ENCODE measurements at places on chromosomes 11 and 22.

- no peak for DNase-seq
These were observed 20.6 kb upstream of the SYT7 start for GRCh38 chr11:61601512-61601911.

- no peak for DNase-seq
These were observed 421.6 kb downstream of the METTL15 start for GRCh38 chr11:28529540-28530410.

DNA sequence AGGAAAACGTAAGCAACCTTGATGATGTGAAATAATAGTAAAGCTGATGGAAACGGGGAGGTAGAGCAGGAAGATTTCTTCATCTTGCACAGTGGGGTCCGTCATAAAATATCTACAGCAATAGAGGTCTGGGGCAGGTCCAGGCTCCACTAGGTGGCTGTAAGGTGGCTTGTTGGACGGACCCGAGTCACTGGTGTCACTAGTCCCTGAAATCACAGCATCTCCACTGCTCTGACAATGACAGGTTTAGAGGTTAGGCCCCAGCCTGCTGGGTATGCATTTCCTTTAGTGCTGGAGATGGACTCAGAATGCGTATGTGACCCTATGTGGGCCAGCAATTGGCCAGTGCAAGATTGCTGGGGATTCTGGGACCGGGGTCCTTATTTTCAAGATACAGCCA, 25.2 kb upstream of the CLDN5 start:
- no peak for DNase-seq

- DNase-seq: no peak
These were observed 10.3 kb downstream of the PARVG start for GRCh38 chr22:44191036-44191454.

GRCh38 chr11:128738942-128739341, 45.1 kb downstream of the FLI1 start:
- peak; percentile 94 for DNase-seq

DNA sequence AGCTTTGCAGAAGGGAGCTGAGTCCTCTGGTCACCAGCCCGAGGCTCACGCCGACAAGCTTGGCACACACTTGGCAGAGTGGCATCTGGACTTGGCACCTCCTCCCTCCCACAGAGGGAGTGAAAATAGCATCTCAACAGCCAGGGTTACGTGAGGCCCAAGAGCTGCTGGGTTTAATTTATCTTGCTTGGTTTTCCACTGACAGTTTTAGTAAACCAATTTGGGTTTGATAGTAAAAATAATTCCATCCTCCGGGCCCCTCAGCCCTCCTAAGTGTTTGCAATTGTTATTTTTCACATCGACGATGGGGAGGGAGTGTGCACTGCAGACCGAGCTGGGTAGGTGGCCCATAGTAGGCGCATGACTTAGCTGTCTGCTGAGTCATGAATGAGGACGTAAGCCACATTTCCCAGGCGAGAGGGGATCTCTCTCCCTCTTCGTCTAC, 107.6 kb upstream of the ASPHD2 start:
- DNase-seq: no peak

DNA sequence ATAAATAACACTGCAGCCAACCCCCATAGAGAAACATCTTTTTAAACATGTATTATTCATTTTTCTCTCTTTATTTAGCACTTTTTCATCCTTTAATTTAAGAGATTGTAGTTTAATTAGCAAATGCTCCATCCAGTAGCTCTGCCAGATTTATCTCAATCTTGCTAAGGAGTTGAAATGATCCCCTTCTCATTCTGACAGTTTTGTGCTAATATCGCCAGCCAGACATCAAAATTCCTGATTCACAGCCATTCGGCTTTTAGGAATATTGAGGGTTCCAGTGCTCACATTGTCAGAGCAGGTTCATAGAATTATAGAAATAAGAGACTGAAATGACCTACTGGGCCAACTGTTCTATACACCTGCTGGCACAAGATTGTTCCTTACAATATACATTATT, 77.8 kb downstream of the CASP12 start:
- DNase-seq: no peak

DNA sequence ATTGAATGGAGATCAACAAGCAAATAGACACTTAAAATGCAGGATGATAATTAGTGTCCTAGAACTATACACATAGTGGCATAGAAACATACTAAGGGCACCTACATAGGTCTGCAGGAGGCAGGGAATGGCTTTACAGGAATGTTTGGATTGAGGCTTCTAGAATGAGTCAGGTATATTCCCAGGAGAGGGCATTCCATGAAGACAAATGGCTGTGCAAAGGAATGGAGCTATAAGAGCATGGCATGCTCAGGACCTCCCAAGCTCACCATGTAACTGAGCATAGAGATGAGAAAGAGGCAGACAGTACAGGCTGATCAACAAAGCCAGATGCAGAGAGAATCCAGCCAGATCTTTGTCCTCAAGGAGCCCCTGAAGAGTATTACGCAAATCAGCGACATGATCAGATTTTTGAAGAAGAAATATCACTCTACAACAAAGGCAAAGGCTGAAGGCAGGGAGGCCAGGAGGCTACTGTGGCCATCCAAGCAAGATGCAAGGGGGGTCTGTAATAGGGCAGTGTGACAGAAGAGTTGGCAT, 211.1 kb upstream of the MTNR1B start:
- no peak for DNase-seq

DNA sequence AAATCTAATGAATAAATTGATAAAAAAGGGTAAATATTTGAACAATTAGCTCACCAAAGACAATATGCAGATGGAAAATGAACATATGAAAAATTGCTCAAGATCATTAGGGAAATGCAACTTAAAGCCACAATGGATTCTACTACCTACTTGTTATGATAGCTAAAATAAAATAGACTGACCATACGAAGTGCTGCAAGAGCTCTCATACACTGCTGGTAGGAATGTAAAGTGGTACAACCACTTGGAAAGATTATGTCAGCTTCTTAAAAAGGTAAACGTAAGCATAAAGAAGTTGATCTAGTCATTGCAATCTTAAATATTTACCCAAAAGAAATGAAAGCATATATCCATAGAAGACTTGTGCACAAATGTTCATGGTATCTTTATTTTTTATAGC, 504.2 kb upstream of the ARHGAP42 start:
- DNase-seq: no peak

GRCh38 chr22:43561415-43562178, 149.8 kb downstream of the MPPED1 start:
- no peak for DNase-seq

DNA sequence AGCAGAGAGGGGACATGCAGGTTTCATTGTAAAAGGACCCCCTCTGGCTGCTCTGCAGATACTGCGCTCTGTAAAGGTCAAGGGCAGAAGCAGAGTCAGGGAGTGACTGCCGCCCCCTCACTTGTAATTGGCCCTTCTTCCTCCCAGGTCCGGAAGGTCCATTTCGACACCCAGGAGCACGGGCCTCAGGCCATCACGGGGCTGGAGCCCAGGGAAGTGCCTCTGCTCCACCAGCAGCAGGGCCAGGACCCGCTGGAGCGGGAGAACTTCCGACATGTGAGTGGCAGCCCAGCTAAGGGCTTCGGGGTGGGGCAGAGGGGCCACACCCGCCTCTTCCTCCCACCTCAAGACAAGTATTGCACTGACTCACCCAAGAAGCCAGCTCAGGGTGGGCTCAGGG, 24.0 kb upstream of the LRRC10B start:
- DNase-seq: no peak

- DNase-seq: peak; percentile 35
These were observed 38.5 kb upstream of the FJX1 start for GRCh38 chr11:35579557-35580396.

- no peak for DNase-seq
These were observed 47.1 kb downstream of the SLC22A12 start for GRCh38 chr11:64638018-64638665.

DNA sequence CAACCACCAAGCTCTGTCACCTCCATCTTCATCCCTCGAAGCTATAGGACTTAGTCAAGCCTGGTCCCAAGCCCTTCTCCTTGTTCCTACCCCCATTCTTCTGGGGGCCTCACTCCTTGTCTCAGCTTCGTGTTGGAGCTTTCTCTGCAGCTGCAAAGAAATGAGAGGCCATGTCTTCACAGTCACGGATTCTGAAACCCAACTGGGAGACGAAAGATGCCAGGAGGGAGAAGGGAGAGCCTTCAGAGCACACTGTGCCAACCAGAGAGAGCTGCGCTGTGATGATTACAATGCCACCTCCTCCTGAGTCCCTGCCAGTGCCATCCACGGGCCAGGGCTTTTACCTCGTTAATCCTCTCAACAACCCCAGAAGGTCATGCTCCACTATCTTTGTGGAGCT, 469.3 kb downstream of the TBC1D22A start:
- DNase-seq: no peak

DNA sequence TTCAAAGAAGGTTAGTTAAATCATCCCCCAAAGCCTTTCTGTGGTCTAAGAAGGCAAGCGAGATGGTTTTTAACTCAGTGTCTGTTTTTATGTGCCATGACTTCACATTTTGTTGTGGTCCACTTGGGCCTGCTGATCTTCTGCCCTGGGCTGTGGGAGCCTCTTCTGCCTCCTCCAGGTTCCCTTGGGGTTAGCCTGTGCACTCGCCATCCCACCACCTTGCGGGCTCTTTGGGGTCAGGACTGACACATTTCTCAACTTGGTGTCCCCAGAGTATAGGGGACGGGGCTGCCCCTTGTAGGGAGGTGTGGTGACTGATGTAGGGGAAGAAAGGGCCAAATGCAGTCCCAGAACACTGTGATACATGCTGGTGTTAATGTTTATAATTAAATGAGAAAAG, 207.0 kb downstream of the TBC1D22A start:
- DNase-seq: no peak

DNA sequence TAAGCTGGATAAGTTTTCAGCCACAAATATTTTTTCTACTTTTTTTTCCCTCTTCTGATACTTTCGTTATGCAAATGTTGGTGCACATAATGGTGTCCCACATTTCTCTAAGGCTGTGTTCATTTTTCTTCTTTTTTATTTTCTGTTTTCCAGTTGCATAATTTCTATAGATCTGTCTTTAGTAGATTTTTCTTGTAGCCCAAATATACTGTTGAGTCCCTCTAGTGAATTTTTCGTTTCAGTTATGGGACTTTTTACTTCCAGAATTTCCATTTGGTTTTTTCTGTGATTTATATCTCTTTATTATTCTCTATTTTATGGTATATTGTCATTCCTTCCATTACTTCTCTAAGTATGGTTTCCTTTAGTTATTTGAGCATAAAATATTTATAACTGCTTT, 72.0 kb downstream of the SWAP70 start:
- DNase-seq: no peak

- DNase-seq: no peak
These were observed 21.2 kb upstream of the BLID start for GRCh38 chr11:122137078-122137793.

GRCh38 chr11:66437979-66438503, 607 bp downstream of the MRPL11 start:
- DNase-seq: no peak

DNA sequence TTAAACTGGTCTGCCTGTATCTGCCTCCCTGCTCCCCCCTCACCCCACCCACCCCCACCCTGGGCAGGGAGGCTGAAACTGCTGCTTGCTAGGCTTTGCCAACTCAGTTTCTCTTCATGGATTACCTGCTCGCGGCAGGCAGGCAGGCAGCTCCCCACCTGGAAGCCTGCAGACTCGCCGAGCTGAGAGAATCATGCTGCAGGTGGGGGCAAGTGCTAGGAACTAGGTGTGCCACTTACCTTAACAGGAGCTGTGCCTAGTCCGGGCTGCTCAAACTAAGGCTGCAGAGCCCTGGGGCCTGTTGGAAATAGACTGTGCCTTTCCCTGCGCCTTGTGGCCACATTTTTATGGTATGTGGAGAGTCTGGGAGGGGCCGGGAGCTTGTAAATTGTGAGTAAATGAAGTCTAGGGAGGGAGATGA, 30.3 kb downstream of the MARK2 start:
- no peak for DNase-seq

- no peak for DNase-seq
These were observed 33.2 kb downstream of the RAB39A start for GRCh38 chr11:107961480-107961879.

DNA sequence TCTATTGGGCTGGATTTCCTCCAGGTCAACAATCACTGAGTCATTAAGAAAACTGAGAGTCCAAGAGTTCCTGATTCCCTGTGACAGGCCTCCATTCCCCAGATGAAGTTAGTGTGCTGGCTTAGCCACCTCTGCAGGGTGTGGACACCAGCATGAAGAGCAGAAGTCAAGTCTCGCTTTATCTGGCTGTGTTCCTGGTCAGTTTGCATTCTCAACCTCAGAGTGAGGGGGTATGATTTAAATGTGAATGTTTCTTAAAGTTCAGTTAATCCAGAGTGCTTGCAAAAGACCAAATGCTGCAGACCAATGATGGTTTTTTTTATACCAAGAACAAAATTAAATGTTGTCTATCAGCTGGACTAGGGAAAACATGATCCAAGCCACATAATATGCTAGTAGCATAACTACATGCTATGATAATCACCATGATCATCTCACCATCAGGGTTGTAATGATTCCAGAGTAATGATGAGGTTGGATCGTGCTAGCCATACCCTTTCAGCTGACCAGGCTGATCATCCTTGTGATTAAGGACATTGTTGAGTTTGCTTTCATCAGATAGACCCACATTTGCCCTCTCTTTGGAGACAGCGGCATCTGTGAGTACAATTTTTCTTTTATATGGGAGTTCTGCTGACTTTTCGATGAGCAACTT, 145.8 kb upstream of the ARHGAP20 start:
- DNase-seq: no peak

DNA sequence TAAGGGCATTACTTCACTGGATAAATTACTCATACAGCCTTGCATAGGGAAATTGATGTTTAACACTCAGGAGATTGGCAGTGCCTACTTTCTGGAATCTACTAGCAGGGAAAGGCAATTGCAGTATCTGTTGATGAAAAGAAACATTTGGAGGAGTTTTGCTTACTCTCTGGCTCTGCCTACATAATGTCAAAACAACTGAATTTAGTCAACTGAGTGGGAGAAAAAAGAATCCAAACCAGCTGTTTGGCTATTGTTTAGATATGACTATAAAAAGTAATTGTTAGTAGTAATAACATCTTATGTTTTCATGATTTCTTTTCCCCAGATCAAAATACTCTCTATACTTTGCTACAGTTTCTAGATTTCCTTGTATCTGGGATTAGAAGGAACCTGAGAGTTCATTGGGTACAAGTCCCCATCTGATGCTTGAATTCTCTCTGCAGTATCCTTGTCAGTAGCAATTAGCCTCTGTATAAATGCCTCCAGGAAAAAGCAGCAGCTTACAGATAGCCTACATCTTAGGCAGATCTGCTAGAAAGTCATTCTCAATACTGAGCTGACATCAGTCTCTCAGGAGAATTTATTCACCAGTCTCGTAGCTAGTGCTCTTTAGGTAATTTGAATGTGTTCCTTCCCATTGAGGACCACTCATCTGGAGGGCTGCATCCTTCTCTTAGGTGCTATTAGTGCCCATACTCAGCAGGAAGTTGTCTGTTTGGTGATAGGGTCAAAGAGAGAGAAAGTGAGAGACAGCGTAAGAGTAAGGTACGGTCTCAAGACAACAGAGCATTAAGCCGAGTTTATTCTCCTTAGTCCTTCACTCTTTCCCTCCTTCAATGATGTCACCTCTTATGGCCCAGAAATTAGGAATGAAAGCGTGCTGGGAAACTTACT, 185.9 kb upstream of the CCDC90B start:
- no peak for DNase-seq

- DNase-seq: no peak
These were observed 51.1 kb downstream of the CLMP start for GRCh38 chr11:123143921-123144320.
